ENCODE measurements at places on chromosomes 4 and X.

- DNase-seq: no peak
Measured at GRCh38 chr4:1401409-1402020, 4.7 kb downstream of the NKX1-1 start.

GRCh38 chr4:93825551-93826216, 2.9 kb upstream of the ATOH1 start:
- no peak for DNase-seq

DNA sequence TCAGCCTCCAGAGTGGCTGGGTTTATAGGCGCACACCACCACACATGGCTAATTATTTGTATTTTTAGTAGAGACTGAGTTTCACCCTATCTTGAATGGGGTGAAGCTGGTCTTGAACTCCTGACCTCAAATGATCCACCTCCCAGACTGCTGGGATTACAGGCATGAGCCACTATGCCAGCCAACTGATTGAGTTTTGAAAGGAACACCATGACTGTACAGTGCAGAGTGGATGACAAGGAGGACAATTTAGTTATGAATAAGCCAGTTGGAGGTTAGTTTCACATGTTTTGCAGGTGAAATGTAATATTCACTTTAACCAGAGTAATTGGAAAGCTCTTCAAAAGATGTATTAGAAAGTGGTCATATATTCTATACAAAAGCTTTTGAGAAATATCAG, 60.8 kb downstream of the PCDH18 start:
- no peak for DNase-seq

- DNase-seq: no peak
Measured at GRCh38 chrX:93120805-93121204, 552.6 kb downstream of the NAP1L3 start.

DNA sequence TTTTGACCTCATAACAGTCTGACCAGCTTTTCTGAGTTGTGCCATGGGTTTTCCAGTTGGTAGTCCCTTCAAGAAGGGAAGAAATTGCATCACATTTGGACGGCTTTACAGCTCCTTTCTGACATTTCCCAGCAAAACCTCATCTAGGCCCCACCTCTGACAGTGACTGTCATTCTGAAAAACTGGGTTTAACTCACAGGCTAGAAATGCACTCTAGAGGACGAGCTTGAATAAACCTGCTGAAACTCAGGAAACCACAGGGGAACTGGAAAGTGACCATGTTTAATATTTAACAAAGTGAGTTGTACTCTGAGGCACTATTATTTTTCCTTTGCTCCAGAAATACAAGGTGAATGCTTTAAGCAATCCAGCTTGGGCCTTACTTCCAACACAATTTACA, 434.3 kb upstream of the RASGEF1B start:
- no peak for DNase-seq

GRCh38 chrX:55702671-55703070, 14.9 kb upstream of the RRAGB start:
- no peak for DNase-seq

DNA sequence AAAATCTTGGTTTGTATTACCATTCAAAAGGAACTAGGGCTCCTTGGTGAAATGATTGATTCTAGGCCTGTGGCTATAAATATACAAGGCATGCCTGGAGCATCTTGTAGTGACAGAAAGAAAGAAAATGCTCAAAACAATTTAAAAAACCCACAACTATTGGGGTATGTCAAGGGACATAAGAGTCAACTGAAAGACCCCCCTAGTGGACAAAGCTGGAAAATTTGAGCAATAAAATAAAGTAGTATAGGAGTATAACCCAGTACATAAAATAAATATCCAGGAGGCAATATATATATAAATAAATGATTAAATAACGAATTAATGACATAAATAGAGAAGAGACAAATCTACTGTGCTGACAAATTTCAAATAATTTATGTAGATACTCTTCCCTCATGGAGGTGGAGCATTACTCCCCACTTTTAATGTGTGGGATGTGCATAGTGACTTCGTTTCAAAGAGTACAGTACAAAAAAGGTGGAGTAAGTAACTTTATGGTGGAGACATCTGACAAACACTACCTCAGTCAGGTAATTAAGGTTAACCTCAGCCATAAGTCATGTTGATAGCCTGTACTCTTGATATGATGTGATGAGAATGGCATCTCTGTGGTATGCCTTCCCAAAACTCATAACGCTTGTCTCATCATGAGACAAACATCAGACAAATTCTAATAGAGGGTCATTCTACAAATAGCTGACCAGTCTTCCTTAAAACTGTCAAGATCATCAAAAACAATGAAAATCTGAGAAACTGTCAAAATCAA, 185.0 kb upstream of the GLRA2 start:
- DNase-seq: no peak

DNA sequence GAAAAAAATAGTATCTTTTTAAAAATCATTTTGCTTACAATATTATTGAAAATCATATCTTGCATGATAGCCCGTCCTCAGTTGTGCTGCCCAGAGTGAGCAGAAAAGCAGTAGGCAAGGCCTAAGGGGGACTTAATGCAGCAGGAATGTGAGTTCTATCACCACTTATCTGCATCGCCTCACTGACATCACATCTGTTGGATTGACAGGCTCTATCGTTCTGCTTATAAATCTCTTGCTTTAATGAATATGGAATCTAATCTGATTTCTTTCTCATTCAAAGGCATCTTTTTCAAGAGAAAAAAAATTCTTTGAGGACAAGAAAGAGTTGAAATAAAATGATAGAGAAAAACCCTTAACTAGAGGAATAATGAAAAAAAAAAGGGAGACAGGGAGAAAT, 249.9 kb downstream of the PAPSS1 start:
- no peak for DNase-seq

- DNase-seq: no peak
Measured at GRCh38 chr4:86938771-86939520, 4.1 kb downstream of the AFF1 start.

- no peak for DNase-seq
Measured at GRCh38 chr4:15286041-15286440, 141.8 kb upstream of the C1QTNF7 start.

GRCh38 chr4:177489471-177490246, 47.4 kb upstream of the AGA start:
- DNase-seq: no peak

GRCh38 chrX:112669824-112670223, 9.9 kb downstream of the LHFPL1 start:
- no peak for DNase-seq

DNA sequence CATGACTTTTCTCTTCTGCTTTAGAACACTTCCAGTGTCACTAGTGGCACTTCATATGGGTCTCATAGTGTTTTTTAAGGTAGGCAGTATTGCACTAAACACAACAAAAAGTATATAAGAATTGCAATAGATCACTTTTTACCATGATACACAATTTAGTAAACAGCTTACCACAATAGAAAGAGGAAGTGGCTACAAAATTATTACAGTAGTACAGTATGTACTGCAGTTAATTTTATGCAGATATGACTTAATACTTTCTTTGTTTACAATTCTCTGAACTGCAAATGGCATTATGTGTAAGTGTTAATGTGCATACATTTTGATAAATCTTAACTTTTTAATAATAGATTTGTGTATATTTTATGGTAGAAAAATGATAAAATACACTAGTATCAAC, 157.3 kb downstream of the RRAGB start:
- DNase-seq: no peak

DNA sequence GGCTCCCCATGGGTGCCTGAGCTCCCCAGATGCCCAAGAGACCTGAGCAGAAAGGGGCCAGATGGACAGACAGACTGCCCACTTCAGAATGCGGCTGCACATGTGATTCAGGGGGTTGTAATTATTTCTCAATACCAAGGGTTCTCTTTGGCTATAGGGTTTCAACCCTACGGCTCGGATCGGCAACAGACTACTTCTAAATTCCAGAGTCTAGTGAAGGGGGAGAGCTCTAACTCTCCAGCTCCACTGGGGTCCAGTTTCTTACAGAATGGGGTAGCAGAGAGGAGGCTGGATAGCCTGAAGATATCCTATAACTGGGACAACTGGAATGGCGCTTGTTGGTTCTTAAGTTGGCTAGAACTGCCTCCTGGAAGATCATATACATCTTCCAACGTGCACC, 136.3 kb downstream of the MGST2 start:
- no peak for DNase-seq

GRCh38 chr4:139559089-139559479, 3.1 kb upstream of the SETD7 start:
- DNase-seq: no peak

DNA sequence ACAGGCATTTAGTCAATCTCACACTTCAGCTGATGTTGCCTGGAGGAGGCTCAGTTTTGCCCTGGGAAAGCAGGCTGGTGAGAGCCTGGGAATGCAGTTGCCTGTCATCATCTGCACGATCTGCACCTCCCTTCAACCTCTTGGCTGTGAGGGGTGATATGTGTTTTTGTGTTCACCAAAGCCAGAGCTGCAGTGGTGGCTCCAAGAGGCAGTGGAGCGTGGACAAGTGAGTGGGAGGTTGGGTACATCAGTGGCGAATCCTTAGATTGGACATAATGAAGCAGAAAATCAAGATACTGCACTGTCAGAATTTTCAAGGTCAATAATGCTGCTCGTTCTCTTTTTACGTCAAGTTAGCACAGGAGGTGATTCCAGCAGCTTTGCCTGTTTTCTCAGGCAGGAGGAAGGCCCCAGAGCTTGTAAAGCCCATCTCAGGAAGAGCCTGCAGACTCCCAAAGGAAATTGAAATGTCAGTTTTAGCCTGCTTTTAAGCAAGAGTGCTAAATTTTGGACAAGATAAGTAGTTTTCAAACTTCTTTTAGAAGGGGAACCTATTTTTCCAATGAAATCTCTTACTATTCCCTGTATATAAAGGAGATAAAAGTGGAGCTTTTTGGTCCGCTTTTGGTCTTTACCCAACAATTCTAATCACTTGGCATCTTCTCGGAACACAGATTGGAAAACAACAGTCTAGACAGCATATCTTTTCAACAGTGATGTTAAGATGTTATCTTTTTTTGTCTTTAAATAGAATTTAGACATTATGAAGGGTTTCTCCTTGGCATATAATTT, 92.8 kb downstream of the FRAS1 start:
- DNase-seq: no peak

- no peak for DNase-seq
Measured at GRCh38 chrX:24423960-24424359, 41.1 kb upstream of the PDK3 start.

GRCh38 chr4:123421937-123422781, 25.6 kb downstream of the SPRY1 start:
- DNase-seq: no peak

DNA sequence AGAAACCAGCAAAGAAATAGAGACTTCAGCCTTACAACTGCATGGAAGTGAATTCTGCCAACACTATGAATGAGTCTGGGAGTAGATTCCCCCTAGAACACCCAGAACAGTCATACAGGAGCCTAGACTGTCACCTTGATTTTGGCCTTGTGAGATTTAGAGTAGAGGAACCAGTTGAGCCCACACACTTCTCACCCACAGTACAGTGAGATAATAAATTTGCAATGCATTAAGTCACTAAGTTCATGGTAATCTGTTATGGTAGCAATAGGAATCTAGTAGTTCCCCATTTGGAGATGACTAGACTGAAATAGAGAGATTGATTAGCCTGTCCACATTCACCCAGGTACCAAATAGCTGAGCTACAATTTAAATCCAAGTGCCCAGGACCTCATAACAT, 59.0 kb downstream of the FAM13A start:
- DNase-seq: no peak

- DNase-seq: no peak
Measured at GRCh38 chr4:86508436-86508835, 85.7 kb upstream of the PTPN13 start.

DNA sequence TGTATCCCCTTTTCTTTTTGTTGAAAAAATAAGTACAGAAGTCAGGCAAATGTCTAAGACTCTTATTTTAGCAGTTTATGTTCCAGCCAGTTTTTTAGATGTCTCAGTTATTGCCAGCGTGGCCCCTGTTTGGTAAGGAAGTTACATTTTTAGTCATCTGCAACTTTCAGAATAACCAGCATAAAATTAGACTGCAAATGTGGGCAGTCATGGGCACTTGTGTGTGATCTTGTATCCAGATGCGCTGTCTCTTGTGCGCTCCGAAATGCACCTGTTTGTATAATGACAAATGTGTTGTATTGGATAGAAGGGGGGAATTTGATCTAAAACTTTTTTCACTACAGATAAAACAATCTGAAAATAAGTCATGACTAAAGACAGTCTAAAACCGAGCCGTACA, 44.3 kb upstream of the CLCN4 start:
- no peak for DNase-seq

GRCh38 chr4:1044469-1045192, 33.2 kb downstream of the FGFRL1 start:
- no peak for DNase-seq

GRCh38 chrX:8647176-8647575, 84.8 kb downstream of the ANOS1 start:
- DNase-seq: no peak

DNA sequence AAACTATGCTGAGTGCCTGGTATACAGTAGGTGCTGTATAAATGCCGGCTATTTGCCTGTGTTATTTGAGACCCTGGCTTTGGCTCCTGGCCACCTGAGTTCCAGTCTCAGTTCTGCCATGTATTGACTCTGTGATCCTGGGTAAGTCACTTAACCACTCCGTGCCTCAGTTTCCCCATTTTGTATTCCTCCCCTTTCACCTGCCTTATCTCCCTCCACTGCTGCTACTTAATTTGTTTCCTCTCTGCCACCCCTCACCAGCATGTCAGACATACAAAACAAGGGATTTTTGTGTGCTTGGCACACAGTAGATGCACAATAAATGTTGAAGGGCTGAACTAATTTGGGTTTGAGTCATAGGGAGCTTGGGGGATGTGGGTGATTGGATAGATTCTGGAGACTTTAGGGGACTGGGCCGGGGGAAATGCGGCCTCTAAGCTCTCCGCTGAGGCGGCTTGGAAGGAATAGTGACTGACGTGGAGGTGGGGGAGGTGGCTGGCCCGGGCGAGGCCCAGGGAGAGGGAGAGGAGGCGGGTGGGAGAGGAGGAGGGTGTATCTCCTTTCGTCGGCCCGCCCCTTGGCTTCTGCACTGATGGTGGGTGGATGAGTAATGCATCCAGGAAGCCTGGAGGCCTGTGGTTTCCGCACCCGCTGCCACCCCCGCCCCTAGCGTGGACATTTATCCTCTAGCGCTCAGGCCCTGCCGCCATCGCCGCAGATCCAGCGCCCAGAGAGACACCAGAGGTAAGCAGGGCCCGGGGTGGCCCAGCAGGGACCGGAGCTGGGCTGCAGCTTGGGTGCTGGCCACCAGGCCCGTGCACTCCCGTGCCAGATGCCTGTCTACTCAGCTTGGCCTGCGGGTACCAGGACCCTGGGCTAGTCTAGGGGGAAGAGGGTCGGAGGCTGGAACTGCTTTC, at the start of gene TIMP1:
TIMP1 (plus strand) TSS at position 706 of the 917 bp plus-strand sequence. CDS start 980 bp downstream, outside the sequence.
- no peak for DNase-seq

- DNase-seq: no peak
Measured at GRCh38 chr4:159390648-159391047, 287.8 kb downstream of the RAPGEF2 start.

- no peak for DNase-seq
Measured at GRCh38 chr4:82230306-82230705, 143.5 kb downstream of the HNRNPD start.
